ENCODE measurements at places on chromosomes 13 and 19.

DNA sequence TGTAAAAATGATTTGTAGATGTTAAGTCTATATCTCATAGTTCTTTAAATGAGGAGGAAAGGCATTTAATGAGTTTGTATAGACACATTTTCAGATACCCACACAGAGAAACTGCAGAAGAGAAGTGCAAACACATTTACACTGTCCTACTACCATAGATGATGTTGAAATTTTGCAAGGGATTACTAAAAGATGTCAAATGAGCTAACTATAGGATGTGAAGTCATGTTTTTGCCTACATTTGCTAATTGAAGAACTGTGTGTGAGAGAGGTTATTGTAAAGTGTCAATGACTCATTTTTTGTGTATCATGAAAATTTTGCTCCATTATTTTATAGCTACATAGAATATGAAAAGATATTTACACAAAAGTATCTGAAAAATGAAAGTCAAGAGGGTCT lies 178.9 kb downstream of the ITGBL1 start:
- no peak for DNase-seq

- DNase-seq: no peak
These were observed 919 bp downstream of the GTF3A start for GRCh38 chr13:27425158-27425917.

DNA sequence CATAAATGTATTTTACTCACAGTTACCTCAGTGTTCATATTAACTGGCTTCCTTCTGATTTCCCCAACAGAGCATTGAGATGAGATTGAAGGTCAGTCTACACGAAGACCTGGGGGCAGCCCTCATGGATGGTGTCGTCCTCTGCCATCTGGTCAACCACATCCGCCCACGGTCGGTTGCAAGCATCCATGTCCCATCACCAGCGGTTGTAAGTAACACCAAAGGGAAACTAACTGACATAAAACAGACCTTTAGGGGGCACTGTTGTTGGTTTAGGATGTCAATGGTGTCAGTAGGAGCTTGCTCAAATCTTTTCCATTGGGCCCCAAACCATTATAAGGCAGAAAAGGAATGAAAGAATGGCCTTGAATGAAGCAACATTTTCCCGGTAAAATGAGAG lies 68.2 kb downstream of the ESD start:
- peak; percentile 7 for DNase-seq

DNA sequence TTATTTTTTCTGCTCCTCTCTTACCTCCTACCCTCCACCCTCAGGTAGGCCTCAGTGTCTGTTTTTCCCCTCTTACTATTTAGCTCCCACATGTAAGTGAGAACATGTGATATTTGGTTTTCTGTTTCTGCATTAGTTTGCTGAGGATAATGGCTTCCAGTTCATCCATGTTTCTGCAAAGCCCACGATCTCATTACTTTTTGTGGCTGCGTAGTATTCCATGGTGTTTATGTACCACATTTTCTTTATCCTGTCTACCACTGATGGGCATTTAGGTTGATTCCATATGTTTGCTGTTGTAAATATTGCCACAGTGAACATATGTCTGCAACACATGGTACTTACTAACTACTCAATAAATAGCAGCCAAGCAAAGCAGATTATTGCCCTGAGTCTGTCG lies 56.8 kb downstream of the DNAJC15 start:
- DNase-seq: no peak

- no peak for DNase-seq
These were observed 520 bp downstream of the ZNF787 start for GRCh38 chr19:56120371-56121179.

DNA sequence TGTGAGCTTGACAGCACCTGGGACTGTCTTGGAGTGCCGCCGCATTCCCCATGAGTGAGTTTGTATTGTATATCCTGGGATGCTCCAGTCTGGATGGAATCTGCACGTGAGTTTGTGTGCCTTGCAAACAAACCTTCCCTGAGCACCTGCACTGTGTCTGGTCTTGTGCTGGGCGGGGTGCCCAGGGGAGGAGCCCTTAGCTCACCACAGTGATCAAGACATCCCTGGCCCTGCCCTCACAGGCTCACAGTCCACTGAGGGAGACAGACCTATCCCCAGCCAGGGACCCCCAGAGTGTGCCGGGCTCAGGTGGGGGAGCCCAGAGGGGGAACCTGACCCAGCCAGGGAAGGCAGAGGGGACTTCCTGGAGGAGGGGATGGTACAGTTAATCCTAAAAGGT lies 1.7 kb upstream of the BCAM start:
- DNase-seq: no peak

GRCh38 chr13:45627656-45628055 lies 12.1 kb upstream of the ERICH6B start:
- DNase-seq: no peak

- DNase-seq: no peak
These were observed 2.0 kb downstream of the ZNF823 start for GRCh38 chr19:11736696-11737095.

DNA sequence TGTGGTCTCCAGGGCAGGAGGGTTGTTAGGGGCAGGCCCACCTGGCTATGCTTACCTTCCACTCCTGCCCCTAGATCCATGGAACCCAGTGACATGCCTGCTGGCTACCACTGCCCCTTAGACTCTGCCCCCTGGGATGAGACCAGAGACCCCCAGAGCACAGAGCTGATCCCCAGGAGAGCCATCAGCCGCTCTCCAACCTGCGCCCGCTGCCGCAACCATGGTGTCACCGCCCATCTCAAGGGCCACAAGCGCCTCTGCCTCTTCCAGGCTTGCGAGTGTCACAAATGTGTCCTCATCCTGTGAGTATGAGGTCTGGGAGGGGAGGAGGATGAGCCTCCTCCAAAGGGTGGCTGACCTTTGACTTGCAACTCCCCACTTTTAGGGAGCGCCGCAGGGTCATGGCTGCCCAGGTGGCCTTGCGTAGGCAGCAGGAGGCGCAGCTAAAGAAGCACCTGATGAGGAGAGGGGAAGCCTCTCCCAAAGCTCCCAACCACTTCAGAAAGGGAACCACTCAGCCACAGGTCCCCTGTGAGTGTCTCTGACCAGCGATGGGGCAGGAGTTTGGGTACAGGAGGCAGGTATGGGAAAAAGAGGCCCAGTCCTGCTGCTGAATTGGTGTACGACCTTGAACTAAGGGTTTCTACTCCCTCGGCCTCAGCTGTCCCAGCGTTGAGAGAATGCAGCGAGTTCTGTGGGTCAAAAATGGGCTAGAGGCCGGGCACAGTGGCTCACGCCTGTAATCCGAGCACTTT lies 2.7 kb downstream of the DMRTC2 start:
- no peak for DNase-seq

GRCh38 chr13:73960474-73960873 lies 173.7 kb downstream of the KLF12 start:
- no peak for DNase-seq

DNA sequence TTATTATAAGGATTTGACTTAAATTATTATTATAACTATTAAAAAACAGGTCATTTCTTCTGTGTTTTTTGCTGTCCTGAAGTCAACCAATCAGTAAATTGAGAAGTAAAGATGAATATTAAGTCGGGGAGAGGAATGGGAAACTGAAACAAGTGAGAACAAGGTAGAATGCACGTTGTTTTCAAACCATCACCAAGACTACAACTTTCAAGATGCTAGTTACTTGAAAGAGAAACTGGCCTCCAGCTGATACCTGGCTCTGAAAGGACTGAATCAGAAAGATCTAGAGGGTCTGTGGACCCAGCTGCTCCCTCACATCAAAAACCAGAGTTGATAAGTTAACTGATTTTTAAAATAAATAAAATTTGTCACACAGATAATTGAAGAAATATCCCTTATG lies 1301.5 kb upstream of the ATXN8OS start:
- no peak for DNase-seq

- DNase-seq: no peak
These were observed 21.3 kb downstream of the HCN2 start for GRCh38 chr19:610801-611480.

Data from GM12864 (cell line).